ENCODE measurements at places on chromosomes 2 and 18.

DNA sequence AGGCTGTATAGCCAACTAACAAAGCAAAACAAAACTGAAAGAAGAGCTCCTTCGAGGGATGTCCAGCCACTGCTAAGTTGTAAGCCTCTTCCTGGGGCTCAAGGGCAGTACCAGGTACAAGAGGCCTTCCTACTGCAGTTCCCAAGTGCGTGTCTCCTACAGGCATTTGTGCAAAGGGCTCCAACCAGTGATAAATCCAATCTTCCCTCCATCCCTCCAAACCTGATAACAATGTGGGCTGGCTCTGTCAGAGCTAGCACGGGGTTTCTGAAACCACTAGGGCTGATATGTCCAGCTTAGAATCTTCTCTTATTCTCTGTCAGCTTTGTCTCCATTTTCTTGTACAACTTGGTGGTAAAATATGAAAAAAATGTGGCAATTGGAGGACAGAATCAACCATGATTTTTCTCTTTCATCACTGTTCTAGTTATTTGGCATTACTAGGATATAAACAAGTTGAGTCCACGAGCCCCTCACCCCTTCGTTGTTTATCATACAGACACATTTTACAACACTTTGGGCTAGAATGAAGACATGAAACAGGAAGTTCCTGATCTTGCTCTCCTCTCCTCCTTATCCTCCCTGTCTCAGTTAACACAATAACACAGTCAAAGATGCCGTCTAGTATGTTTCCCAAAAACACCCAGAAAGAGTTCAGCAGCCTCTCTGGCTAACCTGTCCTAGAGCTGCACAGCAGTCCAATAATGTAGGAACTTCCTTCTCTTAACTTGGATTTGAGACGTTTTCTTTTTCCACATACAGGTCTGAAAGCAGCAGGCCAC is 35.4 kb upstream of the WIPF1 start:
- DNase-seq = no peak

GRCh38 chr2:120984046-120984445 is 248.4 kb downstream of the GLI2 start:
- no peak for DNase-seq

DNA sequence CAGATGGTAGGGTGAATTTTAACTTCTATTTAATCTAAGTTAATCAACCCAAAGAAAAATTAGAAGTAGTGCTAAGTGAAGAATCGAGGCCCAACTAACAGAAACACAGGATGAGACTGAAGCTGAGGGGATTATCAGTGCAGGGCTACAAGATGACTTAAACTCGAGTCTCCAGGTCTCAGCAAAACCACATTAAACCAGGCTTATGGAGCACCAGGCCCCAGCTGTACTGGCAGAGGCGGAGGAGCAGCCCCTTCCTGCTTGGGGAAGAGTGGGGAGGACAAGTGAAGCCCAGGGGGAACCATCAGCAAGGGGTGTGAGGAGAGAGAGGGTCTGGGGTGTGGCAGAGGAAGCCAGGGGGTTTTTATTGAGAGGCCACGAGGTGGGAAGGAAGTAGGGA is 135.9 kb upstream of the EPAS1 start:
- DNase-seq = no peak

DNA sequence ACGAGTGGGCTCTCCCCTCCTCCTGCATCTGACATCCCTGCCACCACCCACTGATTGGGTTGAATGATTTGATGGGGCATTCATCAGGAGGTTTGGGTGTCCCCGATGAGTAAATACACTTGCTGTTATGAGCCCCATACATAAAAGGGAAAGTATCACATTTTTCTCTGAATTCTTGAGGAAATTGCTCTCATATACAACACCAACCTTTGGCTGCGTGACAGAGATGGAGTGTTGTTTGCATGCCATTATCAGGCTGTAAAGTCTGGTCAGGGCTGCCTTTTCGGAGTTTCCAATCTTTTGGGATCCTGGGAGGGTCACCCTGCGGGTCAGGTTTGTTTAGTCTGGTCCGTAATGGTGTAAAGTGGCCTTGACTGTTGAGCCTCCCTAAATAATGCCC is 227.9 kb upstream of the SPRED2 start:
- no peak for DNase-seq

DNA sequence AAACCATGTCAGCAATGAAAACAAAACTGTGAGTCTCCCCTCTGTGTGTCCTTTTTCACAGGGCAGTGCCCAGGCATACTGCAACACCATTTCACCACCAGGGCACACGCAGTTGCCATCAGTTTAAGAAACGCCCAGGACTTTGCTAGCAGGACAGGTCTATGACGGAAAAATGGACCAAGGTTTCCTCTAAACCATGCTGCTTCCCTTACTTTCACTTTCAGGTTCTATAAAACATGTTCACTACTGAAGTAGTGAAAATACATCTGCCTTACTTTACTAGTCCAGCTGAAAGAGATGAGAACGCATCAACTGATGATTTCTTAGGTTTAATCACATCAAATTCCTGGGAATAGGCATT is 110.5 kb downstream of the TCF4 start:
- DNase-seq = no peak

GRCh38 chr18:22088996-22089640 is 80.3 kb upstream of the GATA6 start:
- no peak for DNase-seq

GRCh38 chr2:29272311-29272710 is 157.1 kb downstream of the CLIP4 start:
- DNase-seq = no peak

DNA sequence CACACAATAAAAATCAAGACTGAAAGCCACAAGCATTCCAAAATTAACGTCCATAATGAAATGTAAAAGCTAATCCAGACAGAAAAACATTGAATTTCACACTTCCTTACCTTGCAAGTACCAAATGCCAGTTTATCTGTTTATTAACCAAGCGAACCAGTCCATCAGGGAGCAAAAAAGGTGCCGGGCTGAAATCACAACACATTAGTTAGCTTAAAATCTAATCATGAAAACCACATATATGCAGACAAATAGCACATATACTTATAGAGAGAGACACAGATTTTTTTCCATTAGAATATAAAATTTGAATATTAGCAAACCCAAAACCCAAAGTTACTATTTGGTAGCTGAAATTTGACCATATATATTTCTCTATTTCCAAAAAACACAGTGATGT is 7.2 kb downstream of the NBAS start:
- no peak for DNase-seq

DNA sequence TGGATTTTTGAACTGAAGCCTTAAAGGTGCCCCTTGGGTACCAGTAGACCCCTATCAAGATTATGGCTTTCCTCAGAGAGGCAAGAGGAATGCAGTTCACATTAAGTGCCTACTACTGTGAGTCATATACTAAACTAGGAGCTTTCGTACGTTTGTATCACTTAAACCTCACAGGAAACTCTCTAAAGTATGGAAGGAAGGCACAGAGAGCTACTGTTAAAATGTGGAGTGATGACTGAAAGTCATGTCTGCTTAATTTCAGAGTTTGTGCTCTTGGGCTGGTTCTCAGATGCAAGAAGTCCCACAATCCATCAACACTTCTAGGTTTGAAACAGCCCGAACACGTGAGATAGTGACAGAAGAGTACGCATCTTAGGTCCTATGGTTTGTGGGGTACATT is 4.7 kb downstream of the PLCL1 start:
- DNase-seq = no peak

DNA sequence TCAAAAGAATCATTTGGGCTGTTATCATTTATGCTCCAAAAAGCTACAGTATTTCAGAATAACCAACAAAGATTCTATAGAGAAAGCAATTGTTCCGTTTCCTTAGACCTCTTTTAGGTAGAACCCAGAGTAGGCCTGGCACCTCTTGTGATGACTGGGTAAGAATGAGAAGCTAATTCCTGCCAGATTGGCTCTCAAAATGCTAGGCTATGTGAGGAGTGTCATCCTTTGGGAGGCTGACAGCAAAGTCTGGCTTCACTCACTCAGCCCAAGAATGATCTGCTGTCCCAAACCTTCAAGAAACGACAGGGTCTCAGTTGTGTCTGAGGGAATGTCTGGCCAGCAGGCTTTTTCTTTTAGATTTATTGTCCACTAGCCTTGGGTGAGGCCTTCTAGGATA is 4.5 kb downstream of the CERS6 start:
- DNase-seq = no peak

- no peak for DNase-seq
Observed at GRCh38 chr2:6865346-6866274, at the start of gene CMPK2. Gene CMPK2, minus strand, starts transcription at chr2:6865907. Its CDS starts 211 bp downstream, at chr2:6865696.

- no peak for DNase-seq
Observed at GRCh38 chr2:182920631-182921056, 54.2 kb upstream of the FRZB start.

- no peak for DNase-seq
Observed at GRCh38 chr2:71668326-71669057, 215.1 kb downstream of the DYSF start.

- DNase-seq = no peak
Observed at GRCh38 chr18:62974928-62975675, 259.8 kb downstream of the PHLPP1 start.

DNA sequence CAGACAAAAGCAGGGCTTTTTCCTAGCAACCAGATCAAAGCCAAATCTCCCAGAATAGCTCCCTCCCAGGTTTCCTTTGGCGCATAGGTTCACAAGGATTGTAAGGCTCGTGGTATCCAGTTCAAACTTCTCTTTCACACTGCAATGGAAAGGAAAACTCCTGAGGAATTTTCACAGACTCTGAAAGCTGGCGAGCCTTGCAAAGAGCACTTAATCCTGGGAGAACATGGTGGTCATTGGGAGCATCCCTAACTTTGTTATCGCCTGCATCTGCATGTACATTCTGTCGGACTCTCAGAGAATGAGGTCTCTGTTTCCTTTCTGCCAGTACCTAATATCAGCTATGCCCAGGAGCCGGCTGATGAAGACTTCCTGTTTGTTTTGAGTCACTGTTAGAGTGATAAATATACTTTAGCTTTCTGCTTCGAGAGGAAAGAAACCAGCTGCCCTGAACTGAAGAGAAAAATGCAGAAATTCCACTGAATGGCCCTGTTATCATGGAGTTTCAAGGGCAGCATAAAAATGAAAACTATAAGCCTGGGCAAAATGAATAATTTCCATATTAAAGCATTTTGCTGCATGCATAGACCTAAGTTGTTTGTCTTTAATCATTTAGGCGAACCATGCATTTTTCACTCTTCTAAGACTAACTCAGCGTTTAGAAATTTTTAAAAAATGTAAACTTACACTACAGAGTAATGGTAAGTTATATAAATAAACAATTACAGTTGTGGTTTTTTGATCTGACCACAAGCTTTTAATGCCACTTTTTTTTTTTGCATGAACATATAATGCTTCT is 76.4 kb upstream of the ZEB2 start:
- no peak for DNase-seq

- DNase-seq = no peak
Observed at GRCh38 chr2:86621280-86621943, 2.3 kb downstream of the RNF103 start.

- DNase-seq = no peak
Observed at GRCh38 chr2:202609381-202610145, 25.2 kb upstream of the FAM117B start.

DNA sequence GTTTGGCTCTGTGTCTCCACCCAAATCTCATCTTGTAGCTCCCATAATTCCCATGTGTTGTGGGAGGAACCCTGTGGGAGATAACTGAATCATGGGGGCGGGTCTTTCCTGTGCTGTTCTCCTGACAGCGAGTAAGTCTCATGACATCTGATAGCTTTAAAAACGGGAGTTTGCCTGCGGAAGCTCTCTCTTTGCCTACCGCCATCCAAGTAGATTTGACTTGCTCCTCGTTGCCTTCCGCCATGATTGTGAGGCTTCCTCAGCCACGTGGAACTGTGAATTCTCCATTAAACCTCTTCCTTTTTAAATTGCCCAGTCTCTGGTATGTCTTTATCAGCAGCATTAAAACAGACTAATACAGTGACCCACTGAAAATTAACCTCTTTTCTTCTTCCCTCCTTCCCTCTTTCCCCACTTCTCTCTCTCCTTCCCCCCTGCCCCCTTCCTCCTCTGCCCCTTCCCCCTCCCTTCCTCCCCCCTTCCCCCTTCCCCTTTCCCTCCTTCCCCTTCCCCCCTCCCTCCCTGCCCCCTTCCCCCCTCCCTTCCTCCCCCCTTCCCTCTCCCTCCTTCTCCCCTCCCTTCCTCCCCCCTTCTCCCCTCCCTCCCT is 818.8 kb downstream of the SLC4A3 start:
- no peak for DNase-seq

- DNase-seq = no peak
Observed at GRCh38 chr2:116222793-116223192, 1591.7 kb upstream of the DDX18 start.

- no peak for DNase-seq
Observed at GRCh38 chr2:15772086-15772595, 168.2 kb upstream of the MYCN start.

- no peak for DNase-seq
Observed at GRCh38 chr2:134432435-134432883, 178.6 kb downstream of the MGAT5 start.

GRCh38 chr2:206915121-206915520 is 24.2 kb upstream of the CPO start:
- peak; percentile 86 for DNase-seq

GRCh38 chr2:196601430-196602306 is 37.8 kb upstream of the CCDC150 start:
- peak; percentile 92 for DNase-seq

DNA sequence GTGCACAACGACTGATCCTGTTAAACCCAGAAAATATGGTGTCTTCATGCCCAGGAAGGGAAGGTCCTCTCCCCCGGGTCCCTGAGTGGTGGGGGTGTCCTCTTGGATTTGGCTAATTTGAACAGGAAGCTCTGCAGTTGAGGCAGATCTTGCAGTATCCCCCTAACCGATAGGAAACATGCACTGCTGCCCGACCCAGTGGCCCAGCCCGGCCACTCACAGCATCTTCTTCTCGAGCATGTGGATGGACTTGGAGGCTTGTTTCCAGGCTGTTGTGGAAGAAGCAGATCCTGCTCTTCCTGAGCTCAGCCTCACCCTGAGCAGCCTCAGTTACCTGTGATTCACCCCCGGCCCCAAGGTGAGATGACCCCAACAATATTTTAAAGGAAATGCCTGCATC is 46.4 kb upstream of the ASB1 start:
- DNase-seq = no peak

GRCh38 chr18:56200381-56200911 is 437.9 kb downstream of the TXNL1 start:
- DNase-seq = peak; percentile 24

DNA sequence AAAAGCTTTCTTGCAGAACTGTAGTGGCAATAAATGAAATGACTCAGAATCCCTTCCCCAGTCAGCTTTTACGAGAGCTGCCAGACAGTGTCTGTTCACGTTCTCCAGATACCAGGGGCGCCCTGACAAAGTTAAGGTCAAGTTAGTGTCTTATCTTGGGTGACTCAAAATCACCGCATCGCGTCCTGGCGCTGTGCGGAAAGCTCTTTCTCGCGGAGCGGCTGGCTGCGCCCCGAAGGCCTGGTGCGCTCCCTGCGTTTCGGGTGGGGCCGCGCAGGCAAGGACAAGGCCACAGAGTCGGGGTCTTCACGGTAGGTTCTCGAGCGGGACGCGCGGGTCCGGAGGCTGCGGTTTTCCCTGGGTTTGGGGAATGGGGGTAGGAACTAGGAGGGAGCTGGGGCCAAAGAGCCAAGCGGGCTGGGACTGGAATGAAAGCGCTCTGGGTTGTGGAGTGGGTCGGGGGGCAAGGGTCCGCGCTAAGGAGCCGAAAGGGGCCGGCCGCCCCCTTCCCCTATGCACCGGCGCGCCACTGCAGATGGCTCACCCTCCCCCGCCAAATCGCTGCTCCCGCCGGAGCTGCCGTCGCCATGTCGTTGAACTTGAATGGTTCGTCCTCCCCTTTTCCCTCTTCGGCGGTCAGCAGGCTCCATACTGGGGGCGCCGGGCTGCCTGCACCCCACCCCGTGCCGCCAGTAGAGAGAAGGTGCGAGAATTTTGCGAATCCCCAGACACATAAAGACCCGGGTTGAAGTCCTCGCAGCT is 2.6 kb upstream of the HOXD11 start:
- no peak for DNase-seq
